Foreskin keratinocyte (primary cell): ENCODE measurements at places on chromosomes 3 and 15. TPM values are rescaled to one million over a fixed set of nuclear protein-coding genes. Genes with fewer than 3 reads are reported as not detected.

Gene GPR62
- total RNA-seq = not detected in 2 replicates

Gene SLC51B
- total RNA-seq = not detected in 2 replicates

- peak; percentile 25 for DNase-seq
These were observed 200.3 kb upstream of the ICE2 start for GRCh38 chr15:60679256-60679655.

DNA sequence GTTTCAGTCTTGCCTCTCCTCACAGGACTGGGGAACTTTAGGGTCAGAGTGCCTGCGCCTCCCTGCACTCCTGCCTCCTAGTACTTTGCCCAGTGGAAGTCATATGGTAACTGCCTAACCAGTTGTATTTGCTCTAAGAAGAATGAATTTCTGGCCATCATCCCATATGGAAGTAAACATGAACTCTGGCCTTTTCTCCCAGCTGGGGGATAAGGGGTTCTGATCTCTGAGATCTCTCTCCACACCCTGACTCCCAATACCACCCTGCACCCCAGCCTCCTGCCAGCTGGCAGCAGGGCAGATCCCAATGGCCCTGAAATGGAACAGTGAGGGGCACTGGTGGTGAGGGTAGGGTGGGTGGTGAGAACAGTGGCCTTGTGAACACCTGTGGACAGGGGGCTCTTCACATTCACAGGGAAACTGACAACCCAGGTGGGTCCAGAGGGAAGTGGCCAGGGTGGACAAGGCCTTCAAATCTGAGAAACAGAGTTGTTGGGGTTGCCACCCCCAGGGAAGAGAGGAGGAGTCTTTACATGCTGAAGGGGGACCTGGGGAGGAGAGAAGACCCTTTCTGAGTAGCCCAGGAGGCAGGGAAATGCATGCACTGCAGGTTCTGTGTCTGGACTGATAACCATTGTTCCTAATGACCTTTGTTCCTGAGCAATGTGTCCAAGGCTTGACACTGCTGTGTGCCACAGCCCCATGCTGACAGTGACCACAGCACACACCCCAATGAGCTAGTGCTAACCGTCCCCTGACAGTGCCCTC, 36.9 kb downstream of the RHCG start:
- no peak for DNase-seq

Gene UCN2
- total RNA-seq = 18.8 and 35.4 TPM in 2 replicates

- DNase-seq = peak; percentile 51
These were observed 33.8 kb downstream of the CYP11A1 start for GRCh38 chr15:74333662-74334061.

Gene RARB
- total RNA-seq = not detected in 2 replicates

Gene CASR
- not detected in 2 replicates for total RNA-seq

DNA sequence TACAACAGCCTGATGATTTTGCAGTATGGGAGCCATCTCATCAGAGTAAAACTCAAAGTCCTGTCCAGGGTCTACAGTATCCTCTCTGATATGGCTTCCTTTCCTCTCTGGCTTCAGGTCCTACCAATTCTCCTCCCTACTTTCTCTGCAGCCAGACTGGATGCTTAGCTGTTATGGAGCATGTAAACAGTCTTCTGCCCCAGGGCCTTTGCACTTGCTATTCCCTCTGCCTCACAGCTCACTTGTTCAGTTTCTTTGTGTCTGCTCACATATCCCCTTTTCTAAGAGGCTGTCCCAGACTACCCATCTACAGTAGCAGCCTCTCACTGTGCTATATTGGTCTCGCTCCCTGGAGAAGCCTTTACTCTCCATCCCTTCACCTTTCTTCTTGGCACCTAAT, 62.2 kb downstream of the TLNRD1 start:
- no peak for DNase-seq

GRCh38 chr3:14784087-14784681, 34.6 kb upstream of the FGD5 start:
- DNase-seq = no peak

GRCh38 chr3:40681658-40682055, 156.9 kb downstream of the ZNF621 start:
- peak; percentile 62 for DNase-seq

- DNase-seq = no peak
These were observed 3.0 kb downstream of the TSC22D2 start for GRCh38 chr3:150411106-150411460.

Gene PRSS50
- not detected in 2 replicates for total RNA-seq

GRCh38 chr3:64815195-64815631, 127.4 kb upstream of the ADAMTS9 start:
- DNase-seq = no peak
